Activated CD8-positive, alpha-beta memory T cell treated with anti-CD3 and anti-CD28 coated beads for 4 hours (primary cell): ENCODE measurements at places on chromosomes 3 and 15.

DNA sequence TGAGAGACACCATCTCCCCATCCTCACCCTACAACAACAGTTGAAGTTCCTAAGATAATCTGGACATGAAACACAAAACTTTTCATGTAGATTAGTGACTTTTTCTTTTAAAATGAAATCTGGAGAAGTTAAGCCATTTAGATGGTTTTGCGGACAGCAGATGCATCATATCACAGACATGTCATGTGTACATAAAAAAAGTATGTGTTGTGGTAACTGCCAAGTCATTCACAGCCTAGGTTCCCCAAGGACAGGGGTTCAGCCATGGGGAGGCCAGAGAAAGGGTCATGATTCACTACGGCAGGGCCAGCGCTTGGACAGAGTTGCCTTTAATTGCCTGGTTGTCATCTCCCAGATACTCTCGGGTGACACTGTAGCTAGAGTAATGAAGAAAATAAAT lies 163.2 kb downstream of the PDZRN3 start:
- no peak for DNase-seq

DNA sequence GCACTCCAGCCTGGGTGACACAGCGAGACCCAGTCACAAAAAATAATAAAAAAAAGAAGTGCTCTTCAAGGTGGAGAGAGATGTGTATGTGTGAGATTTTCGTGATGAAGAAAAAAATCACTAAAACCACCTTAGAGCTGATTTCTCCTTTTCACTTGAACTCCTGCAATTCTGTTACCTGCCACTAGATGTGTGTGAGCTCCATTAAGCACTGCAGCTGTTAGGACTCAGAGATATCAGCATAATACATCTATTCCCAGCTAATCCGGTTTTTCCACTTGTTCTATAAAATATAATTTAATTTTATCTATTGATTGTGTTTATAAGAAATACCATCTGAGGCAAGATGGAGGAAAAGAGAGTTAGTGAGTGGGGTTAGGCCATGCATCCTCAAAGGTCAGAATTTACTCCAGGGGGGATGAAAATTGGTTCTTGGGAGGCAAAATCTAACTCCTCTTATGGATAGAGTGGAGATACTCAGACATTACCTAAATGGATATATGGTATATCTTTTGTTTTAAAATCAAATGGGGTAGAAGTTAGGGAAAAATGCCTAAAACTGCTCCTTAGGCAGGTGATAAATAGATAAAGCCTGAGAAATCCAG lies 152.7 kb downstream of the IL20RB start:
- no peak for DNase-seq

DNA sequence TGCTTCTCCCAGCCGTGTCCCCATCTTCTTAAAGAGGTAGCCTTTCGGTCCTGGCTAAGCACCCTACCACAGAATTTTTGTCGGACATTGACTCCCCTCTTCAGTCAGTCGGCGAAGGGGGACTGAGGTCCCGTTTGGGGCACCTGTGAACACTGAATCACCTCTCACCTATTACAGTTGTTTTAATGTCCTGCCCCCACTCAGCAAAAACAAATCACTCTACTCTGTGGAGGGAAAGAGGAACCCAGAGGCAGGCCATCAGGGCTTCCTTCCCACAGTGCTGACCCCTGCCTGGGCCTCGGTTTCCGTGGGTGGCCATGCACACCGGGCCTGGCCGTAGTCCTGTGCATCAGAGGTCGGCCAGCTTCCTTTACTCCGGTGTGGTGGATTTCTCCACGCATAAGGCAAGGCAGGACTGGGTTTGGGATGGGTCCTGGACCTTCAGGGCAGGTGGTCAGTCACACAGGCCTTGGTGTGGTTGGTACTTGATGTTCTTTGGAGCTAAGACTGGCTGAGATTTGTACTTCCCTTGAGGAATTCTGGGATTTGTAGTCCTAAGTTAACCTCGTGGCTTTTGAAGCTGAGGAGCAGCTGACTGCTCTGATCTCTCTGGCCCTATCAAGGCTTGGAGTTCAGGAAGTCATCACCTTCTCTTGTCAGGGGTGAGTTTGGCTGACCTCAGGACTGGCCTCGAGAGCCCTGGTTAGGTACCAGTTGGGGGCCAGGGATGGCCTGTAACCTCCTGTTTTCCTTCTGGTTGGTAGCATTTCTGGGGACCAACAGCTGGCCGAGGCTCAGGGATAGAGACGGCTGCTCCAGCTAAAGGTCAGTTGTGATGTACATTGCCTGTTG lies 627 bp upstream of the FAM131A start:
- DNase-seq: no peak

DNA sequence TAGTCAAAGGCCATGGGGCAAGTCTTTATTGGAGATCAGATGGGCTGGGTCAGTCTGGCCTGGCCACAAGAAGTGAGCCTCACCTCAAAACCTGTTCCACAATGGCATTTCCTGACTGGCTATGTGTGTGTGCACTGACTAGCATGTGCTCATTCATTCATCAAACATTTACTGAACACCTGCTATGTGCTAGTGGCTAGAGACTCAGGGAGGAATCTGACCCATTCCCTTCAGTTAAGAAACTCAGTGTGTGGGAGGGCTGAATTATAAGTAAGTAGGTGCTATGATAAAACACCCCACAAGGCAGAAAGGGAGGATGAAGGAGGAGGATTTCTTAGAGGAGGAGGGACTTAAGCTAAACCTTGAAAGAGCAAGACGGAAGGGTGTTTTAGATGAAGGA lies 5.4 kb upstream of the CGNL1 start:
- DNase-seq: no peak

- no peak for DNase-seq
Measured at GRCh38 chr3:33513262-33513863, 73.2 kb upstream of the UBP1 start.

DNA sequence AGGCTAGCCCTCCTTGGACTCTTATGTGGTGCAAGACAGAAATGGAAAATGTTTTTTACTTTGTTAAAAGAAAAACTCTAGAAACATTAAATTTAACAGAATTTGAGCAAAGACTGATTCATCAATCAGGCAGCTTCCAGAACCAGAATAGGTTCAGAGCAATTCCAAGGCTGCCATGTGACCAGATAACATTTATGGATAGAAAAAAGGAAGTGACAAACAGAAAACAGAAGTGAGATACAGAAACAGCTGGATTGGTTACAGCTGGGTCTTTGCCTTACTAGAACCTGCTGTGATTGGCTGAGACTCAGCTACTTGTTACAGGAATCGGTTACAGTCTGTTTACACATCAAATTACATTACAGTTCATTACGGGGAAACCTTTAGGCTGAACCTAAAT lies 22.5 kb upstream of the OTOL1 start:
- no peak for DNase-seq

GRCh38 chr3:12287727-12288181 lies 1.1 kb upstream of the PPARG start:
- no peak for DNase-seq

GRCh38 chr3:58015520-58015915 lies 7.3 kb downstream of the FLNB start:
- no peak for DNase-seq

- DNase-seq: no peak
Measured at GRCh38 chr3:193974671-193975535, 161.0 kb upstream of the HES1 start.

DNA sequence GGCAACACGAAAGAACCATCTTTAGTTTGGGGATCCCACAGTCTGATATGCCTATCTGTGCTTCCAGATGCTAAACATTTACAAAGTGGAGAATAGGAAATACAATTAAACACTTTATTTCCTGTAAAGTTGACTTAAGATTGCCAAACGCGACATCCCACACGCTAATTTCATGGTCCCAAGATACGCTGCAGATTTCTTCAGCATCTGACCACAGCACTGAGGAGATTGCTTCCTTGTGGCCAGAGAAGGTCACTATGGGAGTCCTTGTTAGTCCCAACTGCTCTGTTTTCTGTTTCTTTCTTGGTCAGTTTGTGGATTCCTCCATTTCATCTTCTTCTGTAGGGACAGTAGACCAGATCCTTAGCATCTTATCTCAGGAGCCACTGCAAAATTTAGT lies 43.3 kb downstream of the ASB7 start:
- DNase-seq: no peak

DNA sequence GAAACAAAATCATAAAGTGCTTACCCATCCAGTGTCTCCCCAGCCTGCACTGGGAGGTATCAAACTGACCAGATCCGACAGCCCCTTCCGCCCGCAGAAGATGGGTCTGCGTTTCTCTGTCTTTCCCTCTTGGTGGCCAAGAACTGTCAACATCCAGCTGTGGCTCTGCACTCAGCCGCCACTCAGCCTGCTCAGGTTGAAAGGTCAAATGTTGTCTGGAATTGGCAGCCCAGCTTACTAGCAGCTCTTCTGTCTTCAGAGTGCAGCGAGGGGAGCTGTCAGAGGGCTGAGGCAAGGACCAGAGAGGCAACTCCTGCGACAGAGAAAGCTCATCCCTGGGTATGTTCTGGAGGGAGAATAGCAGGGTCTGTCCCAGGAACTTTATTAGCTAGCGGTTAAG lies 45.4 kb downstream of the GOLGA6L2 start:
- DNase-seq: no peak
